Natural killer cell (primary cell): ENCODE measurements at places on chromosomes 3 and 15.
A peak's percentile ranks its signal among the peaks of the same experiment; 100 is the strongest.

GRCh38 chr15:52095597-52096262, 16.8 kb downstream of the BCL2L10 start:
- no peak overlapping the region for H3K27ac ChIP-seq
- H3K4me3 ChIP-seq = no peak overlapping the region
- H3K27me3 ChIP-seq = no peaks in the 10 kb centered on the region
- no peaks in the 10 kb centered on the region for H3K4me1 ChIP-seq
- H3K36me3 ChIP-seq = no peaks in the 10 kb centered on the region

- no peaks in the 10 kb centered on the region for H3K4me1 ChIP-seq
- H3K27me3 ChIP-seq = no peaks in the 10 kb centered on the region
- peak; percentile 86 for DNase-seq
- no peaks in the 10 kb centered on the region for H3K36me3 ChIP-seq
Observed at GRCh38 chr3:187714404-187714979, 12.1 kb upstream of the RTP2 start.

DNA sequence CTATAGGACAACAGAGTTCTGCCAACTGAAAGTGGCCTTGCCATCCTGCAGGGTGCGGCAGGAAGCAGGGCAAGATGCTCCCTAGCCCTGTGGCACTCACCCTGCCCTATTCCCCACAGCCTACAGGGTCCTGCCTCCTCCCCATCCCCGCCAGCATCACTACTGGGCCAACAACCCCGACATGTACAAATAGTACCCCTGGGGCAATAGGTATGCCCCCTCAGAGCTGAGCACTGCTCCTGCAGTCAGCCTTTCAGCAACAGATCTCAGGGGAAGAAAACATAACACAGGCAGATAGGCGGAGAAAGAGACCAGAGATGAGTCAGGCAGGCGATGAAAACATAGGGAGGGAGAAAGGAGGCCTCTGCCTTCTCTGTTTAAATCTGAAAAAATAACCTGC, 74.7 kb downstream of the XXYLT1 start:
- H3K27ac ChIP-seq = no peak overlapping the region
- no peak overlapping the region for H3K4me3 ChIP-seq
- no peak for DNase-seq

DNA sequence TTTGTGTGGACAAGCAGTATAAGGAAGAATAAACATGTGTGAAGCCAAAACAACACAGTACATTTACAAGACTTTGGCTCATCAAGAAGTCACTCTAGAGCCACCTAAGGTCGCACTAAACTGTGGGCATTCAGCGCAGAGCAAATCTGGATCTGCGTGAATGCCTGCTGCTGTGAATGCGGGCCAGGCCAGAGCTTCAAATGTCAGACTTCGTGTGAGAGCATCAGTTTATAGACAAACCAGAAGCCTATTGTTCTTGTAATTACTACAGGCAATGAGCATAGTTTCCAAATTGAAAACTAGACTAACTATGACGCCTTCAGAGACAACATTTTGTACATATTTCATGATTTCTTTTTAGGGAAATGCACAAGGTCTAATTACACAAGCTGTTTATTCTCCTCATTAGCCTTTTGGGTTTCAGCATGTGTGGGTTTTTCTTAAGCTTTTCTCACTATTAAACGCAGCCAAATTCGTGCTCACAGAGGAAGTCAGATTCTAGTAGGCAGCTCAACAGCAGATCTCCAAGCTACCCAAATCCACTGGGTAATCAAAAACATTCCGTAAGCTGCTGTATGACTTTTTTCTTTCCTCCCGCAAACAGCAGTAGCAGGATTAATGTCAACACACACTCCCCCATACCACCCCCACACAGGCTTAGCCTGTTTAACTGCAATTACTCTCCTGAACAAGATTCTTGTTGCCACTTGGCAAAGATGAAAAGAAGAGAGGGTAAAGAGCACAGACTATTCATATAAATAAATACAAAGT, 84.5 kb upstream of the SETMAR start:
- no peak overlapping the region for H3K27ac ChIP-seq
- no peaks in the 10 kb centered on the region for H3K4me1 ChIP-seq
- H3K27me3 ChIP-seq = no peaks in the 10 kb centered on the region
- no peaks in the 10 kb centered on the region for H3K36me3 ChIP-seq

- no peak for DNase-seq
- peaks cover 63% of the 10 kb centered on the region for H3K27me3 ChIP-seq
- H3K27ac ChIP-seq = no peak overlapping the region
- no peaks in the 10 kb centered on the region for H3K36me3 ChIP-seq
Observed at GRCh38 chr15:67833710-67834511, 5.9 kb downstream of the RNU6-1 start.

- peak overlapping the region; percentile 19 for H3K27ac ChIP-seq
- H3K4me1 ChIP-seq = peaks cover 60% of the 10 kb centered on the region
- no peak overlapping the region for H3K4me3 ChIP-seq
- DNase-seq = peak; percentile 42
Observed at GRCh38 chr15:67148196-67148701, 82.8 kb downstream of the SMAD3 start.

GRCh38 chr3:127110982-127111693, 81.8 kb upstream of the PRR23E start:
- no peak overlapping the region for H3K27ac ChIP-seq
- H3K4me3 ChIP-seq = no peak overlapping the region

- no peak for DNase-seq
- H3K4me1 ChIP-seq = peaks cover 6% of the 10 kb centered on the region
- H3K4me3 ChIP-seq = peak overlapping the region; percentile 15
- H3K27me3 ChIP-seq = no peaks in the 10 kb centered on the region
- H3K27ac ChIP-seq = peak overlapping the region; percentile 78
Observed at GRCh38 chr3:149277331-149277813, 55.7 kb upstream of the CP start.

DNA sequence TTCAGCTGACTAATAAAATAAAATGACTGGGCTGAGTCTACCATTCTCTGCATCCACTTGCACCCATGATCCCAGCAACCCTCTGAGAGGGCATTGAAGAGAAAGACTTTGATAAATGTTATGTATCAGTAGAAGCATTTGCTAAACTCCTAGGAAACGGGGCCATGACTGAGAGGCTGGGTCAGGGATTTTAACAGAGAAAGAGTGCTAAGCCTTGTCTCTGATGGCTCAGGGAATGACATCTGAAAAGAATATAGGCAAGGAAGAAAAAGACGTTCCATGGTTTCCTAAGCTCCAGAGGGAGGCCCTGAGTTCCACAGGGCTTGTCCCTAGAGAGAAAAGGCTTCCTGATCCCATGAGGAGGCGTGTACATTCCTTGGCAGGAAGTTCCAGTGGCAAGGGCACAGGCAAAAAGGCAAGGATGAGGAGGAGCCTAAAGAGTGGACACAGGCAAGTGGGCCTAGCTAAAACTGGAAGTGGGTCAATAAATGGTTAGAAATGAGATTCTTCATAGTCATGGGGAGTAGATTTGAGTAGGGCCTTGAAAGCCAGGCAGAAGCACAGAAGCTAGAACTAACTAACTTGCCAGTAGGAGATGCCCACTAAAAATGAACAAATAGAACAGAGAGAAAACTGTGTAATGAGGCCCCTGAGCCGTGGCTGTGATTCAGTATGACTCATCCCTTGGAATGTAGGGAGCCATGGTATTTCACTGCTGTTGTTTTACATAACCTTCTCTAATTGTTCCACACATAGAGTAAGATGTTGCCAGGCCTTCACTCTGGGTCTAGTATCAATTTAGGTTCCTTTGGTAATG, 44.9 kb upstream of the MANF start:
- H3K4me3 ChIP-seq = no peak overlapping the region
- no peak overlapping the region for H3K27ac ChIP-seq
- no peaks in the 10 kb centered on the region for H3K36me3 ChIP-seq
- DNase-seq = no peak

- no peak overlapping the region for H3K27ac ChIP-seq
- H3K36me3 ChIP-seq = no peaks in the 10 kb centered on the region
- H3K4me3 ChIP-seq = no peak overlapping the region
- no peak for DNase-seq
- H3K4me1 ChIP-seq = no peaks in the 10 kb centered on the region
- no peaks in the 10 kb centered on the region for H3K27me3 ChIP-seq
Observed at GRCh38 chr3:29440413-29441305, 159.8 kb downstream of the RBMS3 start.

- no peak overlapping the region for H3K4me3 ChIP-seq
- no peak overlapping the region for H3K27ac ChIP-seq
- no peaks in the 10 kb centered on the region for H3K27me3 ChIP-seq
- no peaks in the 10 kb centered on the region for H3K36me3 ChIP-seq
- H3K4me1 ChIP-seq = no peaks in the 10 kb centered on the region
Observed at GRCh38 chr15:44317423-44318058, 29.0 kb downstream of the GOLM2 start.

GRCh38 chr3:10292505-10293419, at the start of gene GHRL:
TSS of gene GHRL (minus strand) at chr3:10292947. CDS start at chr3:10290180, 2,767 bp downstream.
- H3K4me1 ChIP-seq = peaks cover 21% of the 10 kb centered on the region
- H3K36me3 ChIP-seq = peaks cover 26% of the 10 kb centered on the region
- no peak within 1 kb of the TSS for H3K4me3 ChIP-seq
- H3K27ac ChIP-seq = peak within 1 kb of the TSS; percentile 24

DNA sequence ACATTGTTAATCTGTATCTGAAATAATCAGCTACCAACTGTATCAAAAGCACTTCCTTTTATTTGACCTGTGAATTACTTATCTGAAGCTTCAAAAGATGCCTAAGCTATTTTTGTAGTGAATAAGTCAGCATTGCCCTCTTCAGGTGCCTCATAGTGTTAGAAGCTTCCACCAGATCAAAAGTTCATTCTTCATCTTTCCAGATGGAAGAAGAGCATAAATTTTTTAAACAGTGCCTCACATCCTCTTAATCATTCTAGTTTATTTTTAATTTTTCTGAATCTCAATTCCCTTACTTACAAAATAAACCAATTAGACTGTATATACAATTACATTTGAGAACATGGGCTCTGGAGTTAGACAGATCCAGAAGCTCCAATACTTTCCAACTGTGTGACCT, 65.0 kb downstream of the MYO5A start:
- no peak overlapping the region for H3K4me3 ChIP-seq
- peak overlapping the region; percentile 71 for H3K27ac ChIP-seq
- no peaks in the 10 kb centered on the region for H3K36me3 ChIP-seq
- DNase-seq = no peak
- H3K27me3 ChIP-seq = no peaks in the 10 kb centered on the region

- no peaks in the 10 kb centered on the region for H3K4me1 ChIP-seq
- H3K4me3 ChIP-seq = no peak overlapping the region
- H3K36me3 ChIP-seq = peaks cover 50% of the 10 kb centered on the region
- no peak for DNase-seq
Observed at GRCh38 chr3:193621127-193621526, 28.1 kb downstream of the OPA1 start.

- H3K4me3 ChIP-seq = no peak overlapping the region
- no peak overlapping the region for H3K27ac ChIP-seq
- no peaks in the 10 kb centered on the region for H3K27me3 ChIP-seq
- peaks cover 8% of the 10 kb centered on the region for H3K4me1 ChIP-seq
Observed at GRCh38 chr3:32450992-32451659, 51.5 kb downstream of the CMTM6 start.

- no peaks in the 10 kb centered on the region for H3K36me3 ChIP-seq
- no peak overlapping the region for H3K4me3 ChIP-seq
- H3K27me3 ChIP-seq = no peaks in the 10 kb centered on the region
- no peak overlapping the region for H3K27ac ChIP-seq
- no peak for DNase-seq
- H3K4me1 ChIP-seq = no peaks in the 10 kb centered on the region
Observed at GRCh38 chr3:143979813-143980212, 8.2 kb downstream of the DIPK2A start.

GRCh38 chr3:161314836-161315395, 56.4 kb downstream of the SPTSSB start:
- no peak overlapping the region for H3K27ac ChIP-seq
- peaks cover 6% of the 10 kb centered on the region for H3K27me3 ChIP-seq
- H3K36me3 ChIP-seq = no peaks in the 10 kb centered on the region

- no peaks in the 10 kb centered on the region for H3K36me3 ChIP-seq
- DNase-seq = no peak
- peak overlapping the region; percentile 2 for H3K4me3 ChIP-seq
Observed at GRCh38 chr15:74365598-74366445, 1.6 kb downstream of the CYP11A1 start.

DNA sequence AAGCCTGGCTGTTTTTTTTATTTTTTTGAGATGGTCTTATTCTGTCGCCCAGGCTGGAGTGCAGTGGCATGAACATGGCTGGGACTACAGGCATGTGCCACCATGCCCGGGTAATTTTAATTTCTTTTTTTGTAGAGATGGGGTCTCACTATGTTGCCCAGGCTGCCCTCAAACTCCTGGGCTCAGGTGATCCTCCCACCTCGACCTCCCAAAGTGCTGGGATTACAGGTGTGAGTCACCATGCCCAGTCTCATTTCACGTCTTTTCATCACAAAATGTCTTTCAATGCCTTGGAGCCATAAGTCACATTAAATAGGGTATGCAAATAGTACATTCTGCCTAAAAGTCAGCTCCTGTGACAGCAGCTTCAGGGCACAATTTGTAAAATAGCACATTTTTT, 52.8 kb downstream of the SOX2 start:
- H3K4me1 ChIP-seq = no peaks in the 10 kb centered on the region
- no peak overlapping the region for H3K27ac ChIP-seq
- H3K27me3 ChIP-seq = no peaks in the 10 kb centered on the region
- DNase-seq = no peak
- no peak overlapping the region for H3K4me3 ChIP-seq

DNA sequence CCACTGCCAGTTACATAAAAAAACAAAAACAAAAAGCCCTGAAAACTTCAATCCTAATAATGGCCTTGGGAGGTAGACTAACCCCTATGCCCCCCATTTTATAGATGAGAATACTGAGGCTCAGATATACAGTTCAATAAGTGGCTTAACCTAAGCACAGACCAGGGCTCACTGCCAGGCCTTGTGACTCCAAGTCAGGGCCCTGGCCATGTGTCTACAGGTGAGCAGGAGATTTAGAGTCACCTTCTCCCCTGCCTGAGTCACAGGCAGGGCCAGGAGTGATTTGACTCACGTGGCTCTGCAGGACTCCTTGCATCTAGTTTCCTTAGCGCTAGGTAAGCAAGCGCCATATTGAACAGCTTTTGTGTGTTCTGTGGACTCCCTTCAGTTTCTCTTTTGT, 98.6 kb upstream of the ETV5 start:
- H3K27ac ChIP-seq = no peak overlapping the region
- no peaks in the 10 kb centered on the region for H3K36me3 ChIP-seq
- no peak overlapping the region for H3K4me3 ChIP-seq

GRCh38 chr15:39388118-39388517, 192.8 kb upstream of the THBS1 start:
- H3K4me3 ChIP-seq = no peak overlapping the region
- H3K36me3 ChIP-seq = no peaks in the 10 kb centered on the region
- DNase-seq = no peak
- H3K4me1 ChIP-seq = no peaks in the 10 kb centered on the region
- H3K27me3 ChIP-seq = peaks cover 2% of the 10 kb centered on the region

DNA sequence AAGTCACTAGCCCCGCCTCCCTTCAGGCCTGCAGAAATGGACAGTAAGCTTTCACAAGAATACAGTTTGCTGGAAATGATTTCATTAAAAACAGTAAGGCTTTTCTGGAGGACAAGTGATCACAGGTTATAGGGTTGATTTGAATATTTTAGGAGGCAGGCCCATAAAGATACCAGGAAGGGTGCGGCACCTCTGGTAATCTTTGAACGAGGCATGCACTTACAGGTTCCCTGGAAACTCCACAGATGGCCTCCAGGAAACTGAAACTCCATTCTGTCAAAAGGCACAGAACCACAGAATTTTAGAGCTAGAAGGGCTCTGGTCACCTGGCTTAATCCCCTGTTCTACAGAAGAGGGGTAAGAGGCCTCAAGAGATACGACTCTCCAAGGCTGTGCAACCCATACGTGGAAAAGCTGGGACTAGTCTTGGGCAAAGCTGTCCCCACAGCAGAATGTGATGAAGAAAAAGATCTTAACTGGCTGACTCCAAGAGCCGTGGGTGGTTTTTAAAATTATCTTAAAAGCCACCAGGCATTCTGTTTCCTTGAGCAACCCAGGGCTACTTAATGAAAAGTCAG, 1.2 kb downstream of the STARD5 start:
- H3K27me3 ChIP-seq = no peaks in the 10 kb centered on the region
- H3K36me3 ChIP-seq = peaks cover 11% of the 10 kb centered on the region
- no peak for DNase-seq
- peaks cover 14% of the 10 kb centered on the region for H3K4me1 ChIP-seq
- H3K27ac ChIP-seq = no peak overlapping the region
- H3K4me3 ChIP-seq = no peak overlapping the region
